Activated CD4-positive, alpha-beta memory T cell treated with anti-CD3 and anti-CD28 coated beads for 36 hours (primary cell): ENCODE measurements at places on chromosomes 13 and 19. TPM values are rescaled to one million over a fixed set of nuclear protein-coding genes. Genes with fewer than 3 reads are reported as not detected.

- no peak overlapping the region for H3K27ac ChIP-seq
- H3K36me3 ChIP-seq = no peaks in the 10 kb centered on the region
- no peak overlapping the region for H3K4me3 ChIP-seq
- H3K27me3 ChIP-seq = peaks cover 4% of the 10 kb centered on the region
- H3K4me1 ChIP-seq = peaks cover 12% of the 10 kb centered on the region
Measured at GRCh38 chr13:24214528-24214927, 54.0 kb downstream of the SPATA13 start.

DNA sequence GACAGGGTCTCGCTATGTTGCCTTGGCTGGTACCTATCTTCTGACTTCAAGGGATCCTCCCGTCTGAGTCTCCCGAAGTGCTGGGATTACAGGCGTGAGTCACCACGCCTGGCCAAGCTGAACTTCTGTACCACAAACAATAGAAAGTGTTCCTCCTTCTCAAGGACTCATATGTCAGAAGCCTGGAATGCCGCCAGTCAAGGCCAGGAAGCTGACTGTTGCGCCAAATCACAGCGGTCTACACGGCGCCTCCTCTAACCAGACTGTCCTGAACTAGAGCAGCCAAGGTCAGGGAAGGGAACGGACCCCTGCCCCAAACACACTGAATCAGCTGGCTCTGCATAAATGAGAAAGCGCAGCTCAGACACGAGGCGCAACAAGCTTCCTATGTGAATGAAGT lies 14.6 kb downstream of the RAB20 start:
- no peaks in the 10 kb centered on the region for H3K27me3 ChIP-seq
- H3K27ac ChIP-seq = no peak overlapping the region
- H3K4me3 ChIP-seq = no peak overlapping the region
- no peaks in the 10 kb centered on the region for H3K4me1 ChIP-seq
- DNase-seq = no peak

DNA sequence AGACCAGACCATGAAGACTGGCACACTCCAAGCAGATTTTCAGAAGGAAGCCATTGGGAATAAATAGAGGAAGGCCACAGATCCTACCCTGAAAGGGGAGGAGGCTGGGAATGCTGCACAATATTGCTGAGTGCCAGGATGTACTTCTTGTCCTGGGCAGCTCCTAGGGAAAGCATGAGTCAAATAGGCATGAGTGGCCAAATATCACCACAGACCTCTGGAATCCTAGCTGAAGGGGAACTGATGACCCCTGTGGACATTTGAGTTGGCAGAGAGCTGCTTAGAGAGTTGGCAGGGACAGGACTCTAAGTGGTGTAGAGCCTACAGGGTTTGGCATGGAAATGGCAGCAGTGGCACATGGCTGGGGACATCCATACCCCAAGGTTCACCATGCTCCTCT lies 234.3 kb upstream of the TRPC4 start:
- H3K4me3 ChIP-seq = no peak overlapping the region
- no peaks in the 10 kb centered on the region for H3K27me3 ChIP-seq
- no peak for DNase-seq
- H3K36me3 ChIP-seq = no peaks in the 10 kb centered on the region
- H3K4me1 ChIP-seq = no peaks in the 10 kb centered on the region
- H3K27ac ChIP-seq = no peak overlapping the region

DNA sequence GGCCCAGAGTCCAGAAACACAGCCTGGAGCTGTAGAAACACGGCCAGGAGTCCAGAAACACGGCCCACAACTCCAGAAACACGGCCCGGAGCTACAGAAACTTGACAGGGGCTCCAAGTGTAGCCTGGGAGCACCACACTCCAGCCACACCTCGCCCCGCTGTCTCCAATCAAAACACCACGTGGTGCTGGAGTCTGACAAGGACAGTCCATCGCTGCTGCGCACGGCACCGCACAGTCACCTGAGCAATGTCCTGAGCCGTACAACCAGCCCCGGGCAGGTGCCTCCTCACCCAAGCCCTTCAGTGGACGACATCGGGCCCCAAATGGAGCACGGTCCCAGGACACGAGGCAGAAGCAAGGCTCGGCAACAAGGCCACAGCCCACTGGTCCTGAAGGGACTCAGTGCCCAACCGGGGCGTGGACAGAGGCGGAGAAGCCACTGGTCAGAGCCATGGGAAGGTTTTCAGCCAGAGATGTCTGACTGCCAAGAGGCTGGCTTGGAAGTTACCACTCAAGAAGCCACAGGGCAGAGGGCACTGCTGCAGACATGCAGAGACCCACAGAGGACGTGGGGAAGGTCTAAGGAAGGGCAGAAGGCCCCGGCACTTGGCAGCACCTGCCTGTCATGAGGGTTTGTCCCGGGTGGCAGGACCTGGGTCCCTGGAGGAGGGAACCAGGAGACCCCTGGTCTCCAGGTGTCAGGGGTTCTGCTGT lies 19.7 kb upstream of the PLPP2 start:
- H3K36me3 ChIP-seq = peaks cover 20% of the 10 kb centered on the region
- H3K4me3 ChIP-seq = no peak overlapping the region
- H3K4me1 ChIP-seq = no peaks in the 10 kb centered on the region
- no peak overlapping the region for H3K27ac ChIP-seq
- H3K27me3 ChIP-seq = no peaks in the 10 kb centered on the region

- peak overlapping the region; percentile 10 for H3K27ac ChIP-seq
- peaks cover 35% of the 10 kb centered on the region for H3K4me1 ChIP-seq
- no peak overlapping the region for H3K4me3 ChIP-seq
- DNase-seq = peak; percentile 88
Measured at GRCh38 chr19:44723952-44724319, 24.6 kb upstream of the BCL3 start.

DNA sequence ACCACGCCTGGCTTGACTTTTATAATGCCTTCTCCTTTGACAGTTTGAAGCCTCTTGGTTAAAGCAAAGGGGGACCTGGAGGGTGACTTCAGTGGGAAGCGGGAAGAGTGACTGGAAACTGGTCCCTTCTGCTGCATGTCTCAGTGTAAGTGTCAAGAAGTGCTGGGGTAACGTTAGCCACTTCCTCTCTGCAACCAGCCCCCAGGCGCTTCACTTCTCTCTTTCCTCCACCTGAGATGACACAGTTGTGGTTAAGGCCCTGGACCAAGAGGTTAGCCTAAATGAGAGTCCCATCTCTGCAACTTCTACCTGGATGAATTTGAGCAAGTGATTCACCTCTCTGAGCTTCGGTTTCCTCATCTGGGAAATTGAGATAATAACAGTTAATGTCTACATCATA lies 16.3 kb downstream of the LEUTX start:
- H3K27me3 ChIP-seq = peaks cover 2% of the 10 kb centered on the region
- H3K36me3 ChIP-seq = no peaks in the 10 kb centered on the region
- no peak overlapping the region for H3K4me3 ChIP-seq
- peak; percentile 27 for DNase-seq

GRCh38 chr13:72851678-72852014 lies 69.7 kb downstream of the PIBF1 start:
- H3K4me1 ChIP-seq = no peaks in the 10 kb centered on the region
- H3K36me3 ChIP-seq = peaks cover 29% of the 10 kb centered on the region
- no peak overlapping the region for H3K27ac ChIP-seq

GRCh38 chr19:27997069-27997468 lies 1215.9 kb downstream of the UQCRFS1 start:
- DNase-seq = no peak
- H3K4me3 ChIP-seq = no peak overlapping the region
- H3K4me1 ChIP-seq = no peaks in the 10 kb centered on the region
- no peak overlapping the region for H3K27ac ChIP-seq
- H3K27me3 ChIP-seq = no peaks in the 10 kb centered on the region

DNA sequence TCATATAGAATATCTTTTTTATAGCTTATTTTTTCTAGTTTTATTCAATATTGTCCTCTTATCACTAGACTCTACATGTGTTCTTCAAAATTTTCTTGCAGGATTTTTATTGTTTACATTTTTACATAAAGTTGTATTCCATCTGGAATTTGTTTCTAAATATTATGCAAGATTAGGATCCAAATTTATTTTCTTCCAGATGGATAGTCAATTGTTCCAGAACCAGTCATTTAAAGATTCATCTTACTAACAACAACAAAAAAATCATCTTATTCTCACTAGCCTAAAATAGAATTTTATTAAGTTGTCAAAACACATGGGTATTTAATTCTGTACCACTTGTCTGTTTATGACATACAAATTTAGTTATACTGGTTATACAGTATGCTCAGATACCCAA lies 390.4 kb upstream of the GPC6 start:
- no peak overlapping the region for H3K27ac ChIP-seq
- no peak for DNase-seq

DNA sequence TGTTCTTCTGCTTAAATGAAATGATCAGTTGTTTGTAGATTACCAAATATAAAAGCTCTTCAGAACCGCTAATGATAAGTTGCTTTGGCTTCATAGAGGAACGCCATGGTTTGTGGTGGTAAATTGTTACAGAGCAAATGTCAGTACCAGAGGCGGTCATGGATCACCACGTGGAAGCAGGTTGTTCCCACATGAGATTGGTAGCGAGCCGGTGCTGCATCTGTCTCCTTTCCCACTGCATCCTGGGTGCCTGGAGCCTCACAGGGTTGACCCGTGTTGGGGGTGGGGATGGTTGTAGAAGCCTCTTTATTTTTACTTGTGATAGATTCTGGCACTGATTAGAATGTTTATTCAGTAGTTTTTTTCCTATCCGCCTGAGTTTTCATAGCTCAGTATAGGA lies 14.7 kb downstream of the GARRE1 start:
- no peaks in the 10 kb centered on the region for H3K36me3 ChIP-seq
- peak overlapping the region; percentile 30 for H3K27ac ChIP-seq
- peak; percentile 21 for DNase-seq
- H3K4me1 ChIP-seq = peaks cover 59% of the 10 kb centered on the region
- no peaks in the 10 kb centered on the region for H3K27me3 ChIP-seq

DNA sequence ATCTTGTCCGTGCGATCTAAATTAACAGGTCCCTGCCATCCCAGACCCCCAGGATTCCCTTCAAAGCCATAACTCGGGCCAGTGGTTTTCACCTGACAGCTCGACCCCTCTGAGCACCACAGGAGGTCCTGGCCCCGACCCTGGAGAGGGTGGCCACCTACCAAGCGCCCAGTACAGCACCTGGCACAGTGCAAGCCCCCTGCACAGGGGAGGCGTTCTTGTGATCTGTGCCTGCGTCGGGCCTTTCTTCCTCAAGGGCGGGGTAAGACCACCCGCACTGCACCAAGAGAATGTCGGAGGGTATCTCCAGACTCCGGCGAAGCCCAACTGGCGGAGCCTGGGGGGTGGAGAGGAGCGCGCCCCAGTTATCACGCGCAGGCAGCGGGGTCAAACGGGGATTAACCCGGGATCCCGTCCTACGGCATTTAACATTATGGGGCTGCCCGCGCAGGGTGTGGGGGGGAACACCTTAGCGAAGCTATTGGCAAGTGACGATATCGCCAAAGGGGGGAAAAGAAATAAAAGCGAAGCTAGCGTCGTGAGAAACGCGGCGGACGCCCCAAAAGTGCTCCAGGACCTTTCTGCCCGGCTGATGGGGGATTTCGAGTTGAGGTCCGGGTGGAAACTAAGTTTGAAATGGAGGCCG lies 1.3 kb upstream of the HNRNPL start:
- H3K4me1 ChIP-seq = peaks cover 32% of the 10 kb centered on the region
- peaks cover 30% of the 10 kb centered on the region for H3K36me3 ChIP-seq
- H3K4me3 ChIP-seq = peak overlapping the region; percentile 97
- H3K27ac ChIP-seq = peak overlapping the region; percentile 97
- H3K27me3 ChIP-seq = no peaks in the 10 kb centered on the region

- H3K4me3 ChIP-seq = no peak overlapping the region
- H3K4me1 ChIP-seq = no peaks in the 10 kb centered on the region
- no peak for DNase-seq
Measured at GRCh38 chr13:35961002-35961401, 170.2 kb downstream of the DCLK1 start.

GRCh38 chr13:108741930-108742329 lies 112.5 kb downstream of the MYO16 start:
- H3K27ac ChIP-seq = no peak overlapping the region
- H3K27me3 ChIP-seq = no peaks in the 10 kb centered on the region
- no peak overlapping the region for H3K4me3 ChIP-seq
- no peak for DNase-seq
- no peaks in the 10 kb centered on the region for H3K4me1 ChIP-seq

- H3K4me3 ChIP-seq = no peak overlapping the region
- H3K27me3 ChIP-seq = peaks cover 2% of the 10 kb centered on the region
- no peaks in the 10 kb centered on the region for H3K36me3 ChIP-seq
- H3K27ac ChIP-seq = peak overlapping the region; percentile 57
Measured at GRCh38 chr13:91368676-91369440, 21.4 kb downstream of the MIR17HG start.

DNA sequence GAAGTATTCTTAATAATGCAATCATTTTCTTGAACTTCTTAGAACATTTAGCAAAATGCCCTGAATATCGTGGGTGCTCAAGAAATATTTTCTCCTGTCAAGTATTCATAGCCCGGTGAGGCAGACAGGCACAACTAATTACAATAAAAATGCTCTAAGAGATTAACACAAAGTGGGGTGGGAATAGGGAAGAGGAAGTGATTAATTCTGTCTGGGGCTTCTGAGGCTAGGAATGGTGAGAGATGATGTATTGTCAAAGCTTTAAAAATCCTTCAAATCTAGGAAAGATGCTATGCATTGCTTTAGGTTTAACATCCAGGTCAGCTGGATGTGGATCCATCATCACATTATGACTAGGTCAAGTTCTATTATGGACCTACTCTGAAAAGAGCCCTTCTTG lies 66.9 kb upstream of the POSTN start:
- H3K4me3 ChIP-seq = no peak overlapping the region
- H3K36me3 ChIP-seq = no peaks in the 10 kb centered on the region
- no peak overlapping the region for H3K27ac ChIP-seq
- no peak for DNase-seq
- no peaks in the 10 kb centered on the region for H3K4me1 ChIP-seq

GRCh38 chr13:46571189-46571908 lies 18.4 kb downstream of the LRCH1 start:
- no peak overlapping the region for H3K4me3 ChIP-seq
- no peak overlapping the region for H3K27ac ChIP-seq
- no peaks in the 10 kb centered on the region for H3K36me3 ChIP-seq
- peak; percentile 22 for DNase-seq
- H3K4me1 ChIP-seq = peaks cover 43% of the 10 kb centered on the region

DNA sequence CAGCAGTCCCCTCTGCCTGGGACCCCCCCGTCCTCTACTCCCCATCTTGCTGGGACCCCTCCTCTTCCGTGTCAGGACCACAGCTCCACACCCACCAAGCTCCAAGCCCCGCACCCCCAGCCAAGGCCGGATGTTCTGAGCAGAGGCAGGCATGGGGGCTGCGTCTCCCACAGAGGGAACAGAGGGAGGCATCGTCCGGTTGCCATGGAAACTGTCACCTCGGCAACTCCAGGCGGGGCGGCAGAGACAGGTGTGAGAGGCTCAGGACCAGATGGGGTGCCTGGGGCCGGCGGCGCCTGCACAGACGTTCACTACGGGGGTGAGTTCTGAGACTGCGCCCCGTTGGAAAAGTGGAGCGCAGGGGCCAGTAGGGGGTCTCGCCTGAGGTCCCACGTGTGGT lies 5.4 kb downstream of the RNU6-9 start:
- H3K27ac ChIP-seq = no peak overlapping the region
- H3K36me3 ChIP-seq = peaks cover 16% of the 10 kb centered on the region
- H3K4me3 ChIP-seq = no peak overlapping the region
- DNase-seq = peak; percentile 38
- H3K27me3 ChIP-seq = no peaks in the 10 kb centered on the region

The CEACAM4 gene
- not detected for total RNA-seq

The IZUMO4 gene
- 14.2 TPM for total RNA-seq

The EHD2 gene
- total RNA-seq = 1.6 TPM

The TEX26 gene
- total RNA-seq = not detected

The GYS1 gene
- total RNA-seq = 47.6 TPM

The COL4A1 gene
- not detected for total RNA-seq

The SAFB2 gene
- 76.4 TPM for total RNA-seq

The LMTK3 gene
- total RNA-seq = 3.6 TPM

The ATP8A2 gene
- total RNA-seq = 0.29 TPM

The ZNF579 gene
- total RNA-seq = 6.7 TPM

The MBD3L2 gene
- not detected for total RNA-seq

The PTH2 gene
- total RNA-seq = not detected

The SLC27A1 gene
- 4.5 TPM for total RNA-seq

The HPN gene
- not detected for total RNA-seq

The KXD1 gene
- 112 TPM for total RNA-seq
